Tibial nerve (tissue), 4 donors: ENCODE measurements at places on chromosomes 1 and 21. TPM values are rescaled to one million over a fixed set of nuclear protein-coding genes. Genes with fewer than 3 reads are reported as not detected.

PPCS gene
- total RNA-seq, result 21.8 TPM

SLC27A3 gene
- total RNA-seq, result 38.5 TPM

ZNF683 gene
- total RNA-seq, result not detected

SPRR2B gene
- not detected for total RNA-seq

SYT14 gene
- total RNA-seq, result 1.9 TPM

NEXN gene
- total RNA-seq, result 21.0 TPM

PDZK1 gene
- 0.20 TPM for total RNA-seq

ADAMTSL4 gene
- 112 TPM for total RNA-seq

YRDC gene
- 13.8 TPM for total RNA-seq

PLA2G2F gene
- not detected for total RNA-seq

RPRD2 gene
- 27.6 TPM for total RNA-seq

TNFSF4 gene
- total RNA-seq, result 1.5 TPM

TEKT2 gene
- 0.90 TPM for total RNA-seq

GUK1 gene
- total RNA-seq, result 514 TPM

FCRL1 gene
- not detected for total RNA-seq

BCAR3 gene
- total RNA-seq, result 41.8 TPM

CD247 gene
- total RNA-seq, result 1.5 TPM

NR1I3 gene
- total RNA-seq, result not detected

KCNN3 gene
- 0.21 TPM for total RNA-seq

STYXL2 gene
- not detected for total RNA-seq

GJA9 gene
- total RNA-seq, result not detected

GNAT2 gene
- total RNA-seq, result not detected

MYOC gene
- 171 TPM for total RNA-seq

ADAM30 gene
- total RNA-seq, result not detected

DNASE2B gene
- not detected for total RNA-seq

SERPINC1 gene
- not detected for total RNA-seq

NT5C1A gene
- total RNA-seq, result not detected

RSPO1 gene
- 0.21 TPM for total RNA-seq

TRAPPC3 gene
- 48.0 TPM for total RNA-seq

OLIG1 gene
- not detected for total RNA-seq

KIRREL1 gene
- 47.7 TPM for total RNA-seq

RNF186 gene
- total RNA-seq, result not detected

TNFRSF18 gene
- total RNA-seq, result 0.44 TPM

GBP5 gene
- 2.5 TPM for total RNA-seq

CD2 gene
- 5.1 TPM for total RNA-seq

LRRC38 gene
- 0.87 TPM for total RNA-seq

PWP2 gene
- total RNA-seq, result 17.0 TPM

CTPS1 gene
- 36.6 TPM for total RNA-seq

TMEM222 gene
- 35.4 TPM for total RNA-seq

SLC6A9 gene
- 0.87 TPM for total RNA-seq

NCAM2 gene
- total RNA-seq, result 25.8 TPM

LDLRAD1 gene
- not detected for total RNA-seq

ADIPOR1 gene
- 89.6 TPM for total RNA-seq

AADACL4 gene
- total RNA-seq, result not detected

DYNLT5 gene
- total RNA-seq, result 6.3 TPM

CCDC27 gene
- not detected for total RNA-seq
